ENCODE measurements at places on chromosomes 1 and 21.

- DNase-seq: no peak
Observed at GRCh38 chr1:26518355-26518754, 11.2 kb upstream of the RPS6KA1 start.

GRCh38 chr1:209249280-209249670 is 334.2 kb upstream of the CAMK1G start:
- no peak for DNase-seq

DNA sequence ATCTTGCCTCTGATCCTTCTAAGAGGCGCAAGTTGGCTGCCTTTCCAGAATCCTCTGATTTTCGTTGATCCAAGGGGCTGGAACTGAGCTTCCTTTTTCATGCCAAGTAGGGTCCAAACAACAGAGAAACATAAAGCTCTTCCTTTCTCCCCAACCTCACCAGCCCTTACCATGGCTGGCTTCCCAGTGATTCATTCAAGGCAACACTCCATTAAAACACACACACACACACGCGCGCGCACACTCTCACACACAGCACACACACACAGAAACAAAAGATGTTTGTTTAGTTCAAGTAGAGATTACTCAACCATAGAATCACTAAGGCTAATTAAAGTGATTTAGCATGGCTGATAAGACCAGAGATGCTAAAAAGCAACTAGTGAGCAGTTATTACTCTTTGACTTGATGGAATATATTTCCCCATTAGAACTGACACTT is 13.0 kb upstream of the GUCA2A start:
- peak; percentile 69 for DNase-seq

DNA sequence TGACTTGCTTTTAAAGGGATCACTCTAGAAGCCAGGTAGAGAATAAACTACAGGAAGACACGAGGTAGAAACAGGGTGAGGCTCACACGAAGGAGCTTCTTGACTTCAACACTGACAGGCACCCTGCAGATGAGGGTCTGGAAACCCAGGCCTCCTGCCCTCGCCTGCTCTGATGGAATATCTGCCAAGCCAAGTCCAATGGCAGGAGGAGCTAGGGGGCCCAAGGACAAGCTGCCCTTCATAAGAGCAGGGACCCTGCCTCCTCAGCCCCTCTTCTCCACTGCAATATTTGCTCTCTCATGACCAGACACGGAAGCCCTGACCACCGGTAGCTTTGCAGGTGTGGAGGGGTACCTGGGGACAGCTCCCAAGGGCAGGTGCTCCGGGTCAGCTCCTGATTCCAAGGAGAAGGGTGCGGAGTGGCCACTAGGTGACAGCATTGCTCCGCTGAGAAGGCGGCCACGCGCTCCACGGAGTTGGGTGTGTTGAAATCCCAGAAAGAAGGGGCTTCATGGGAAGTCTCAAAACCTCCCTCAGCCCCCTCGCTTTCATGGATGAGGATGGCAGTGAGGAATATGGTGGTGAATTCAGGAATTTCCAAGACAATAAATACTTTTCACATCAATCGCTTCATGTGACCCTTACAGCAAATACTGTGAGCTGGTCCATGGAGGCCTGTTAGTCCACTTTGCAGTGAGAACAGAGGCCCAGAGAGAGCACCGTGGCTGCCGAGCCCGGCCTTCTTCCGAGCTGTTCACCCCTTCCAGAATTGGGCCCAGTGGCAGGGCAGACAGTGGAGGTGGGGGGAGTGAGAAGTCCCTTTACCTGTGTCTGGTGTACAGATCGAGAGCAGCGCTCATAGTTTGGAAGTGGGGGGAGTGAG is 33.2 kb upstream of the PAX7 start:
- no peak for DNase-seq

GRCh38 chr1:232835166-232835565 is 29.9 kb downstream of the MAP10 start:
- no peak for DNase-seq

DNA sequence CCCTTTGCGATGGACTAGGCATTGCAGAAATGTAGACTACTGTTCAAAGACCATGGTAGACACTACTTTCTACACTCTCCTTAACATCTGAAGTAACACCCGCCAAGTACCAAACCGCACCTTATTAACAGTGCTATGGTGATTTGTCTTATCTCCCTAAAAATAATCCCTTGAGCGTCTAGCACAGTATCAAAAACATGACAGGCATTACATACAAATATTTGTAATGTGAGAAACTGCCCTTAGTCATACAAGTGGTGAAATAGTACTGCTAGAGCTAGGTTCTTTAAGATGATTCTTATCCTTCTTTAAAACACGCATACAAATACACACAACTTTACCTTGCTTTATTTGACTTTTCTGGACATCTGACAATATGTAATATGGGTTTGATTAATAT is 27.2 kb downstream of the PUM1 start:
- DNase-seq: no peak

DNA sequence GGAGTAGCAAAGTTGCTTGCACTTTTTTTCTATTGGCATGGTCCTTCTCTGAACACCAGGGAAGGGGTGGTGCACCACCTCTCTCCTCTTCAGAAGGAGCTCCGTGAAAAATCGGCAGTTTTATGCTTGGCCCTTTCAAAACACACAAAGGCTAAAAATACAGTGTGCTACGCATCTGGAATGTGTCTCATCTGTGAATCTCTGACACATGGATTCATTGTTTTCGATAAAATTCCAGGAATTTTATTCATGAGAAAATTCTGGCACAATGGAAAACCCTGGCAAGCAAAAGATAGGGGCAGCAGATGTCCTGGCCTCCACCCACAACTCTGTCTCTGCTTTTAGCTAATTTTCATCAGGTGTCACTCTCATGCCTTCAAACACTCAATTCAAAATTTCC is 42.9 kb downstream of the ERG start:
- no peak for DNase-seq

DNA sequence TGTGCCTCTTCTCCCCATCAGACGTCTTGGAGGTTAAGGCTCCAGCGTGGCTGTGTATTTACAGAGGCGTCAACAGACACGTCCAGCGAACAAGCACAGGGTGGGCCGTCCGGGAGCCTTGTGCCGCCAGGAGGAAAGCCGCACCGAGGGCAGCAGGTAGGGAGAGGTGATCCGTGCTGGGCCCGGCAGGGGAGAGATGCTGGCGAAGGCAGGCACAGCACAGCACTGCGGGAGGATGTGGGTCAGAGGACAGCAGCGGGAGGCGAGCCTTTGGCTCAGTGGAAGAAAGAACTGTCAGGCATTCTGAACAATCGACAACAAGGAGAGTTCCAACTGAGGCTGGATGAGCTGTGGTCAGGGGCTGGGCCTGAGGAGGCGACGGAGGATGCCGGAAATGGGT is 144.1 kb upstream of the TNR start:
- no peak for DNase-seq

- DNase-seq: no peak
Observed at GRCh38 chr1:11026052-11026451, 13.6 kb downstream of the TARDBP start.

DNA sequence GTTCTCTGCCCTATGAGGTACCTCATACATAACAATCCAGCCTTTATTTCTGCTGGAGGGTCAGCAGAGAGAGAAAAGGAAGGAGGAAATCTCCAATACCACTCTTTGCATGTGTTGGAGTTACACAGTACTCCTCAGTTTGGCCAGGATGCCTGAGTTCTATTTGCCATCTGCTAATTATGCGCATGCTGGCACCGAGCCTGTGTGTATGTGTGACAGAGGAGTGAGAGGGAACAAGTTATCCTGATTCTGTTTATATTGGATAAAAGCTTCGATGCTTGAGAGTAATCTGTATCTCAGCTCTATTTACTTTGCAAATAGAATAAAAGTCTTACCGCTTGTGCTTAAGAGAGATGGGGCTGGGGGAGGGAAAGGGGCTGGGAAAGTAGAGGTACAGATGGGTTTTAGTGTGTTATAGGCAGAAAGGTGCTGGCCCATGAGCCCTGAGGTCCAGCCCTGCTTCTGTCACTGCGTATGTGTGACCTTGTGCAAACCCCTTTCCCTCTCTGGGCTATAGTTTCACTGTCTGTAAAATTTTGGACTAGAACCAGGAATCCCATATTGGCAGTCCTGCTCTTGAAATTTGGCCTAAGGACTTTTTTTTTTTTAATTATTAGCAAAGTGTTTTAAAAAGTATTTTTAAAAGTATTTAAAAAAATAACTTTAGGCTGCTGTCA is 54.5 kb upstream of the PLXNA2 start:
- peak; percentile 46 for DNase-seq

- DNase-seq: no peak
Observed at GRCh38 chr1:183139281-183139942, 46.7 kb upstream of the LAMC2 start.

DNA sequence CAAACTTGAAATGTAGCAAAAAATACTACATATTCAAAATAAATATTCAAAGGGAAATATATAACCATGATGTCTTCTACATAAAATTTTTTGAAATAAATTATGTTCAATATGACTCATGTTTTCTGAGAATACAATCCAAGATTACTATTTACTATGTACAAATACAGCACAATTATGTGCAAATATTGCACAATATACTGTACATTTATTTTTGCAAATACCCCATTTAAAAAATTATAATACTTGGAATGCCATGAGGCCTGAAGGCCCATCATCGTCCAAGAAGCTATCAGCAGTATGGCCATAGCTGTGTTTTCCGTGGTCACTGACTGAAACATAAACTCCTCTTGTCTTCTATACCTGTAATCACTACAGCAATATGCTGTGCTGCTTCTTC is 12.3 kb downstream of the CCDC181 start:
- no peak for DNase-seq

DNA sequence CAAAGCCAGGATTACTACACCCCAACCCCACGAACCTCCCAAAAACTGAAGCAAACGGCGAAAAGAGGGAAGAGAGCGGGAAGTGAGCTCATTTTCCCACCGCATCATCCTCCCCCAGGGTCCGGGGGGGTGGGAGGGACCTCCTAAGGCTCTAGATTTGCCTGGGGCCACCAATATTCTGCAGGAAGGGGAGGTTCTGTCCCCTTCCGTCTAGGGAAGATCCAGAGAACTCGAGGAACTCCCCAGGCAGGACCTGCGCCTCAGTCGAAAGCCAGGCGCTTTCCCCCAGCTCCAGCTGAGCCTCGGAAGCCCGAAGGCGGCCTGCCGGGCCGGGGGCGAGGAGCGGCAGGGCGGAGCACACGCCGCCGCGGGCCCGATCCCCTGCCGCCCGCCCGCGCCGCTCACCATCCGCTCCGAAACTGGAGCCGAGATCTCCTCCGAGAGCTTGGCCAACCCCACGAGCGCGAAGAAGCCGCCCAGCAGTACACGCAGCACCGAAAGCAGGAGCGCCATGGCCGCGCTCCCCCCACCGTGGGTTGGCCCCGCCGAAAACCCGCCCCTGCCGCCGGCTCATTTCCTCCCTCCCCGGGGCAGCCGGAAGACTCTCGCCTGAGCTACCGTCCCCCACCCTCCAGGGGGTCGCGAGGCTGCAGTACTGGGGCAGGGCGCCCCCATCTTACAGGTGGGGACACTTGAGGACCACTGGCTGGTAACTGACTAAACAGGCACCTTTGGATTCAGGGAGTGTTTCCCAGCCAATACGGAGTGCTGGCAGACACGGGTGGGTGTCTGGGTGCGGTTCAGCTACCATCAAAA is at the start of gene TMEM35B:
TSS of gene TMEM35B (minus strand) at position 555 of the 816 bp plus-strand sequence. CDS start at position 513, 42 bp downstream.
- DNase-seq: peak; percentile 71

All from NCI-H774 (cell line).